ENCODE measurements at places on chromosomes 3 and 15.

DNA sequence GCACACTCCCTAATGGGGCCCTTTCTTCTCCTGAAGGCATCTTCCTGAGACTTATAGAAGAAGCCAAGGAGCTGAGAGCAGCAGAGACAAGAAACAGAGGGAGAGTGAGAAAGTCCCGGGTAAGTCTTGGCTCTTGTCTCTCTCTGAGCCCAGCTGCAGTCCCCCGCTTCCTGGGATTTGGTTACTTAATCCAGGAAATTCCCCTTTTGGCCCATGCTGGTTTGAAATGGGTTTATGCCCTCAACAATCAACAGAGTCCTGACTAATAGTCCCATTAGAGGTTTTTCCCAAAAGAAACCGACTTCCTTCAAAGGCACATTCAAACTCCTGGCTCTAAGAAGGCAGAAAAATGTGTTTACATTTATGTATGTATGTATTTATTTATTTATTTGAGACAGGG, 22.0 kb downstream of the TMEM158 start:
- ATAC-seq, result no peak
- H3K27ac ChIP-seq, result no peak overlapping the region
- H3K4me3 ChIP-seq, result no peak overlapping the region
- no peaks in the 10 kb centered on the region for H3K4me1 ChIP-seq
- H3K36me3 ChIP-seq, result no peaks in the 10 kb centered on the region
- no peaks in the 10 kb centered on the region for H3K27me3 ChIP-seq

DNA sequence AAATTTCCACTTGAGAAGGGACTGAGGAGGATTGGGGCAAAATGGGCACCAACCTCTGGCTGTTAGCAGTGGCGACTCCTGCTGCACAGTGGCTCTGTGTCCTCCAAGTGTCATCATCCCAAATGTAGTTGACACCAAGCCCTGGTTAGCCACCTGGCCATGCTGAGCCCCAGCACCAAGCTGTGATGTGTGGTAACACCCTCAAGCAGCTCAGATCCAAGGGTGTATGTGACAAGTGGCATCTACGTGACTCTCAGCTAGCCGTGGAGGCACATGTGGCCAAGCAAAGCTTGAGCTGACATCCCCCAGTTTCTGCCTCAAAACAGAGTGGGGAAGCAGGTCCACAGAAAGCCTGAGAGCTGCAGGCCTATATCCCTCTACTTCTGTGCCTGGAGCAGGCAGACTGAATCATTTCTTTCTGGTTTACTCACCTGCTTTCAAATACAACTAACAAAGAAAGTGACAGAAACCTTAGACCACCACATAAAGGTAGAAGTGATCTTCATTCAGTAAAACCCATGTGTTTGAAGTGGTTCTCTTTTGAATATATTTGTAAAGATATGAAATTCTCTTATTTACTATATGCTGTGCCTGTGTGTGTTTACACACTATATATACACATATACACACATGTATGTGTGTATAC, 40.0 kb downstream of the FOXP1 start:
- H3K4me1 ChIP-seq, result peaks cover 71% of the 10 kb centered on the region
- H3K36me3 ChIP-seq, result no peaks in the 10 kb centered on the region
- peak overlapping the region; percentile 89 for H3K27ac ChIP-seq
- ATAC-seq, result no peak
- no peak overlapping the region for H3K4me3 ChIP-seq
- no peaks in the 10 kb centered on the region for H3K27me3 ChIP-seq

- no peak overlapping the region for H3K4me3 ChIP-seq
- ATAC-seq, result no peak
- H3K4me1 ChIP-seq, result no peaks in the 10 kb centered on the region
- no peaks in the 10 kb centered on the region for H3K36me3 ChIP-seq
- H3K27ac ChIP-seq, result no peak overlapping the region
Observed at GRCh38 chr15:83430441-83430840, 16.7 kb upstream of the SH3GL3 start.

GRCh38 chr3:150242220-150242936, 165.7 kb upstream of the TSC22D2 start:
- H3K4me3 ChIP-seq, result no peak overlapping the region
- H3K27ac ChIP-seq, result peak overlapping the region; percentile 17
- ATAC-seq, result no peak
- H3K27me3 ChIP-seq, result no peaks in the 10 kb centered on the region

GRCh38 chr3:86547692-86548091, 443.3 kb downstream of the VGLL3 start:
- H3K4me3 ChIP-seq, result no peak overlapping the region
- no peak for ATAC-seq
- no peaks in the 10 kb centered on the region for H3K36me3 ChIP-seq
- no peaks in the 10 kb centered on the region for H3K4me1 ChIP-seq

- no peaks in the 10 kb centered on the region for H3K4me1 ChIP-seq
- H3K27ac ChIP-seq, result no peak overlapping the region
- H3K4me3 ChIP-seq, result no peak overlapping the region
- no peak for ATAC-seq
- no peaks in the 10 kb centered on the region for H3K27me3 ChIP-seq
Observed at GRCh38 chr3:156323466-156323865, 203.1 kb downstream of the KCNAB1 start.

DNA sequence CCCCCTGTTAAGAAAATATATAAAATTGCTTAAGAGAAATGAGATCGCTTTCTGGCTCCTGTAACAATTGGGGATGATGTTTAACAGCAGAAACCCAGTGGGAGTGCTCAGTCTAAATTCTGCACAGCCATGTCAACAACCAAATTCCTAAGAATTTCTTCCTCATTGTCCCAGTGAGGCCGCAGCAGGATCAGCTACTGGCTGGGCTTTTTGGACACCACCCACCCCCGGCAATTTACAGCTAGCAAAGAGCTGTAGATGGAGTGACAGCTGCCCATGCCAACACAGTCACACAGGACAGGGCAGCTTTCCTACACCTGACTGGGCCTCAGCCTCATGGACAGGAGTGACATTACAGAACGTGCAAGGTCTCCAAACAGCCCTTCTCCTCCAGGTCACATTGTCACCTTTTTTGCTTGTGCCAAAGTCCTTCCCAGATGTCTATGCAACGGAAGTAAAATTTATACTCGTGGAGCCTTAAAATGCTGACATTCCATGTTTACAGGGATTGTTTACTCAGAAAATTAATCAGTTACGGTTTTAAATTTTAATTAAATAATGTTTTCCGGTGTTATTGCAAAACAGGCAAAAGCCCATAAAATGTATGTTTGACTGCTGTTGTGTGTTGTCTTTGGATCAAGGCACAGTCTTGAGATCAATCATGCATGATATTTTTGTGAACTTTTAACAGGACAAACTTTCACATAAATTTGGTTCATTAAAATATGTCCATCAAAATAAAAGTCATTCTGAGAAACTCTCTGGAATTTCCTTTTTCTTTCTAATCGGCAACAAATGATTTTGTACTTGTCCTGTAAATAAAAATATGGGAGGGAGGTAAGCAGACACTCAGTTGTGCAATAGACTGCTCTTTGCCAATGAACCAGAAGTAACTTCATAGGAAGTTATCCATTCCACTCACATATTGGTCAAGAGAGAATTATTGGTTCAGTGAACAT, 943.2 kb downstream of the MCTP2 start:
- ATAC-seq, result peak; percentile 47
- no peak overlapping the region for H3K27ac ChIP-seq
- no peak overlapping the region for H3K4me3 ChIP-seq

DNA sequence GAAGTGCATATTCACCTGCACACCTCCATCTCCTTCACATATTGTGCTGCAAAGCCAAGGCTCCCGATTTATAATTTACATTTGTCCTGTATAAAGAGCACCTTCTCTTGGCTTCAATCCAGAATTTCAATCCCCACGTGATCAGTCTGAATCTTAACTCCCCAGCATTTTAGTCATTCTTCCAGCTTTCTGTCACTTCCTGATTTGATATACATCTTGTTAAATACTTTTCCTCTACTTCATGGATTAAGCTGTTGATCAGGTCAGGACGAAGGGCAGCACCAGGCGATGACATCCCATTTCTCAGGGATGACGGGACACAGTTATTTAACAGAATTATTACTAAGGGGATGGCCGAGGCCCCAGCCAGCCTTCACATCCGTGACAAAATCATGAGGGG, 212.5 kb downstream of the EPHB1 start:
- no peak overlapping the region for H3K4me3 ChIP-seq
- H3K36me3 ChIP-seq, result no peaks in the 10 kb centered on the region
- no peaks in the 10 kb centered on the region for H3K4me1 ChIP-seq

- H3K4me1 ChIP-seq, result no peaks in the 10 kb centered on the region
- H3K4me3 ChIP-seq, result no peak overlapping the region
- H3K27ac ChIP-seq, result no peak overlapping the region
- H3K27me3 ChIP-seq, result peaks cover 28% of the 10 kb centered on the region
- no peaks in the 10 kb centered on the region for H3K36me3 ChIP-seq
Observed at GRCh38 chr15:74988007-74988800, 7.2 kb upstream of the SCAMP5 start.

DNA sequence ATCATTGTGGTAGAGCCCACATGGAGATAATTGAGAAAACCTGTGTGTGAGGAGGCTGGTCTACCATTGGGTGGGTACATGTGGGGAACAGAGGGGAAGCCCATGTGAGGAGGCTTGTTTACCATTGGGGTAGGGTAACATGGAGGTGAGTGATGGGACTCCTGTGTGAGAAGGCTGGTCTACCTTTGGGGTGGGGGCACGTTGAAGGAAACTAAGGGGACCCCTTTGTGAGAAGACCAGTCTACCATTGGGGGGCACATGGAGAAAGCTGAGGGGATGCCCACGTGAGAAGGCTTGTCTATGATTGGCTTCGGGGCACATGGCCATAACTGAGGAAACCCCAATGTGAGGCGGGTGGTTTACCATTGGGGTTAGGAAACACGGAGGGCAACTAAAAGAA, 158.5 kb downstream of the FBLN2 start:
- H3K36me3 ChIP-seq, result no peaks in the 10 kb centered on the region
- peaks cover 38% of the 10 kb centered on the region for H3K27me3 ChIP-seq

DNA sequence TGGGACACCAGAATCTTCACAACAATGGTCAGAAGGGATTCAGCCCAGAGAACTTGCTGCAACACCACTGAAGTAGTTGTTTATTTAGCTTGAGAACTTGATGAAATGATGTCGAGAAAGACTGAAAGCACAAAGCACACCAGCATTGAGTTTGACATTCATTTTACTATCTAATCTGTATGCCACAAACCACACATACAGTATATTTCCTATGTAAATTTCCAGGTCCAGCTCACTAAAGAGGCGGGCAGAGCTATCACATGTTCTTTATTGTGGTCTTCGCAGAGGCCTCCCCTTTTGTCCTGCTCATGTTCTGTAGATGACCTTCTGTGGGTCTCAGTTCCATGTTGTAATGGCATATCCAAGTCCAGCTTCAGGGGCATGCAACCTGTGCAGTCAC, 10.4 kb upstream of the FMN1 start:
- H3K36me3 ChIP-seq, result no peaks in the 10 kb centered on the region
- H3K27ac ChIP-seq, result no peak overlapping the region
- ATAC-seq, result no peak

GRCh38 chr15:58469432-58470353, 37.9 kb downstream of the LIPC start:
- no peaks in the 10 kb centered on the region for H3K4me1 ChIP-seq
- no peak overlapping the region for H3K27ac ChIP-seq
- ATAC-seq, result peak; percentile 77
- H3K4me3 ChIP-seq, result no peak overlapping the region

DNA sequence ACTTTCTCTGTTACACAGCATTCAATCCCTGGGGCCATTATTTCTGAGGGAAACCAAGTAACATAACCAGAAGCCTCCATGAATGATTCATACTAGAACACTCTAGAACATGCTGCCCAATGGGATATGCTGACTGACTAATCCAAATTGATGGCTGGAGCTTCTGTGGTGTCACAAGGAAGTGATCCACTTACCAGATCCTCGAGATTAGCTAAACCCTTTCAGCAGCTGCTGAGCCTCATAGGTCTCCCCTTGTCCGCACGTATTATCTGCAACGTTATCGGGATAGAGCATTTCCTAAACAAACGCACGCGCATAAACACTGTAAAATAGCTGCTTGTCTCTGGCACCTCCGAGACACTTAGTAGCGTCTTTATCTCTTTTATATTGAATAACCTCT, 61.2 kb upstream of the PROK2 start:
- H3K4me3 ChIP-seq, result no peak overlapping the region
- H3K27me3 ChIP-seq, result peaks cover 12% of the 10 kb centered on the region
- no peak overlapping the region for H3K27ac ChIP-seq

GRCh38 chr15:42070976-42071350, 23.4 kb downstream of the PLA2G4D start:
- no peaks in the 10 kb centered on the region for H3K4me1 ChIP-seq
- H3K27ac ChIP-seq, result no peak overlapping the region
- peaks cover 23% of the 10 kb centered on the region for H3K27me3 ChIP-seq

DNA sequence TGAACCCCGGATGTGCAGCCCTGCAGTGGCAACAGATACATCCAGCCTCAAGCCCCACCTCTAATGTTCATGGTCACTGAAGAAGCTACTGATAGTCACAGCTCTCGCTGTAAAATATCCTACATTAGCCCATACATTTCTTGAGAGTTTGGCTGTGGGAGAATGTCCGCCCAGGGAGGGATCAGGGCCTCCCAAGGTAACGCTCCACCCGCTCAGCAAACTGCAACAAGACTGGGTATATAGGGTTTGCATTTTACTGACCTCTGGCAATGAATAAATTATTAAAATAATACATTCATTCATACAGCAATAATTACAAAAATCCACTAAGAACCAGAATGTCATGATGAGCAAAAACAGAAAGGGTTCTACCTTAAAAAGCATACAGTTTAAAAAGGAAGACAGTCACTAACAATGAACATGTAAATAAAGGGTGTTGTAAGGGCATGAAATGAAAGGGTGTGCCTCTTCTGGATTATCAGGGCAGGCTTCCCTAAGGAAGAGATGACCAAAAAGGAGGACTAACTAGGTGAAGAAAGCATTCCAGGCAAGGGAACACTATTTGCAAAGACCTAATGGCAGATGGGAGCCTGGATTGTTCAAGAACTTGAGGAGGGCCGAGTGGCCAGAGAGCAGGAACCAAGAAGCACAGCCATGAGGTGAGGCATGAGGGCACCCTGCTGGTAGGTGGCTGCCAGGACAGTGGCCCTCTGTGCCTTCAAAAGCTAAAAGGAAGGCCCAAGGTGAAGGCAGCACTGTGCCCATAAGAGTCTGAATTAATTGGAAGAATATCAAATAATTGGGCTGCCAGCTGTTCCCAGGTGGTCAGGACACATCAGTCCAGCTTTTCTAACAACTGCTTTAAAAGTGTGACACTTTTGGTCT, 28.1 kb upstream of the CTDSPL start:
- ATAC-seq, result no peak
- H3K4me3 ChIP-seq, result no peak overlapping the region
- H3K36me3 ChIP-seq, result peaks cover 34% of the 10 kb centered on the region
- H3K27me3 ChIP-seq, result no peaks in the 10 kb centered on the region
- H3K4me1 ChIP-seq, result no peaks in the 10 kb centered on the region
- no peak overlapping the region for H3K27ac ChIP-seq

DNA sequence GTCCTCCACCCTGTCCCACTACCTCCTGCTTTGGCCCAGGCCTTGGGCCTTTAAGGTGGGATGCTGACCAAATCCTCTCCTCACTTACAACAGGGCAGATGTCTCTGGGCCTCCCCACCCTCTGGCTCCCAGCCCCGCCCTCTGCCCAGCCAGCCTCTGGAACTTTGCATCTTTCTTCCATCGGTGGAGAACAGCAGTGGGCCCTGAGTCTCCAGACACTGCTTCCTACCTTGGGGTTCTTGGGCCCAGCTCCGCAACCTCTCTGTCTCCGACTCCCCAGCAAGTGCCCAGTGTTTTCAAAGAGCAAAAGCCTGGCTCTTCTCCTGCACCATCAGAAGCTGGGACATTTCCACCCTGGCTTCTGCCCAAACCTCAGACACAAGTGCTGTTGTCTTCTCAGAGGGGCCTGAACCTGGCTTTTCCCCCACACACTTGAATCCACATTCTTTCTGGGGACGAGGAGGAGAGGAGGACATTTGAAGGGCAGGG, 33.1 kb downstream of the MRAS start:
- no peak overlapping the region for H3K4me3 ChIP-seq
- no peaks in the 10 kb centered on the region for H3K27me3 ChIP-seq
- peaks cover 19% of the 10 kb centered on the region for H3K4me1 ChIP-seq
- peaks cover 20% of the 10 kb centered on the region for H3K36me3 ChIP-seq
- peak overlapping the region; percentile 83 for H3K27ac ChIP-seq
